CD4-positive, alpha-beta T cell treated with Interleukin-17A for 1 hour (primary cell): ENCODE measurements at places on chromosomes 2 and 18.

GRCh38 chr18:67463829-67464228, 52.7 kb downstream of the DSEL start:
- no peak for DNase-seq

- no peak for DNase-seq
Observed at GRCh38 chr18:24271381-24272228, 126.0 kb downstream of the OSBPL1A start.

DNA sequence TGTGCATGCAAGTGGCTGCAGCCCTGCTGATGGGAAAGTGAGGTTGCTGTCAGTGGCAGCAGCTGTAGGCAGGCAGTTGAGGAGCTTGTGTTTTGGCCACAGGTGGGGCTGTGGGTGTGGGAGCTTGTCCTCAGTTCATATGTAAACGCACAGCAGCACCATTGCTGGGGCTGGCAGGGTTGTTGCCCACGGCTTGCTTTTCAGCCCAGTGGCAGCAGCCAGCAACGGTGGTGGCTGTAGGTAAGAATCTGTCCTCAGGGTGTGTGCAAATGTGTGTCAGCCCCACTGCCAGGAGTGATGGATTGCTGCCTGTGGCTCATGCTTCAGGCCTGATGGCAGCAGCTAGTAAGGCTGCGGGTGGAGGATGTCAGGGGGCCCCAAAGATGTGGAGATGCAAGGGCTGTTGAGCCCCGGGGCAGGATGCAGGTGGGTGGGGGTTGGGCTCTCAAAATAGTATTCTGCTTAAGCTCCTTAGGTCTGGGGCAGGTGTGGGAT, 141.3 kb upstream of the THUMPD2 start:
- DNase-seq: no peak

DNA sequence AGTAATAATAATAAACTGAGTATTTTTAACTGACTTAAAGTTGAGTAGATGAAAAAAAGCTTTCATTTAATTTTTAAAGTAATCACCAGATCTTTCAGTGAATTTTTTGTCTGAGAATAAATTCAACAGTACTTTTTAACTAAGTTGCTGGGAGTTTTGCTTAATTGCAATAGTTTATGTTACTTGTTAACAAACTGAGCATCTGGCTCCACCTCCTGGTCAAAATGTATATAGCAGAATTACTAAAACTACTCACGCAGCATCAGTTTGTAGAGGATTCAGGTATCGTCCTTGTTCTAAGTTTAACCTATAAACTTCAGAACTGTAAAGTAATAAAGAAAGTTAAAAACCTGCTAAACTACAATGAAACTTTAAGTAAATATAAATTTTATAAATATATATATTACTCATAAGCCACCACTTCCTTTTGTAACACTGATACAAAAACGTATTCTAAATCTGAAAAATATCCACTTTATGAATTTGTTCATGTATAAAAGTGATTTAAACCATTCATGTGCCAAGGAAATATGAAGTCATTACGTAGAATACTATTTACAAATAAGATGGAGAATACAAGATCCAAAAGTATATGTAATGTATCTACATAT, 21.3 kb downstream of the NOL10 start:
- peak; percentile 76 for DNase-seq

DNA sequence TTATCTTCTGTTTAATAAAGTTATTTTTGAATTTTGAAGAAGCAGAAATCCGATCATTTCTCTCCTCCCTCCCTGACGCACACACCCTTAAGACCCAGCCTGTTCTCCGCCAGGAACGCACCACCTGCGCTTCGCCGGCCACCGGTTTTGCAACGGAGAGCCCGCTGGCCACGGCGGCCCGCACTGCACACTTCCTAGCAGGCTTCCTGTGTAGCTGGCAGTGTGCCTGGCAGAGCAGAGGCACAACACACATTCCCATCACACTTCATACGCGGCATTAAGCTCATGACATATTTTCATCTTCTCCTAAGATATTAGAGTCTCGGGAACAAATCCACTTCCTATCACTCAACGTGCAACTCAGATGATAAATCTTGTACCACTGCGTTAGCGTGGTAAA, 148.0 kb downstream of the HDAC4 start:
- no peak for DNase-seq

- DNase-seq: no peak
Observed at GRCh38 chr2:125424266-125424785, 1231.6 kb upstream of the GYPC start.

GRCh38 chr18:2654928-2655177, 673 bp upstream of the SMCHD1 start:
- DNase-seq: peak; percentile 89

- DNase-seq: no peak
Observed at GRCh38 chr2:144447535-144447934, 72.4 kb downstream of the ZEB2 start.

DNA sequence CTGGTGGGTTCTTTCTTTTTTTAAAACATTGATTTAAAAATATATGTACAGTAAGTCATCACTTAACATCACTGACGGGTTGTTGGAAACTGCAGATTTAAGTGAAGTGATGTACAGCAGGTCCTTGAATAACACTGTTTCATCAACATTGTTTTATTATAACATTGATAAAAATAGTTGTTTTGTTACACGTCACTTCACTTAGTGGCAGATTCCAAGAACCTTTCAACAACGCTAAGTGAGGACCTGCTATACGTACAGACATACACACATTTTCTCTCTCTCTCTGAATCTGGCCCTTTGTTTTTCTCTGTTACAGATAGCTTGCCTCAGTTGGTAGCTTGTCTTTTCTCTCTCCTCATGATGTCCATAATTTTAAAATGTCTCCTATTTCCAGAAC, 9.5 kb downstream of the CNOT11 start:
- DNase-seq: no peak
